HepG2 (cell line): ENCODE measurements at places on chromosomes 7 and 10.

- no peaks in the 10 kb centered on the region for H3K36me3 ChIP-seq
- H3K4me3 ChIP-seq = no peak overlapping the region
- no peak for DNase-seq
- H3K27me3 ChIP-seq = no peaks in the 10 kb centered on the region
- no peaks in the 10 kb centered on the region for H3K4me1 ChIP-seq
These were observed 618.5 kb downstream of the INHBA start for GRCh38 chr7:41084381-41084780.

GRCh38 chr10:49183596-49184542 lies 4.3 kb downstream of the TMEM273 start:
- H3K27me3 ChIP-seq = no peaks in the 10 kb centered on the region; the same call in 1 of the 2 replicates
- no peak overlapping the region for H3K27ac ChIP-seq
- no peaks in the 10 kb centered on the region for H3K36me3 ChIP-seq
- no peaks in the 10 kb centered on the region for H3K4me1 ChIP-seq
- DNase-seq = no peak

GRCh38 chr10:100569687-100570481 lies 34.1 kb downstream of the HIF1AN start:
- peaks cover 2% of the 10 kb centered on the region for H3K27me3 ChIP-seq
- no peak overlapping the region for H3K27ac ChIP-seq
- peak; percentile 43 for DNase-seq
- H3K4me3 ChIP-seq = peak overlapping the region; percentile 72

GRCh38 chr10:44628921-44629320 lies 244.0 kb upstream of the CXCL12 start:
- no peak overlapping the region for H3K27ac ChIP-seq
- no peak for DNase-seq
- no peaks in the 10 kb centered on the region for H3K27me3 ChIP-seq
- H3K36me3 ChIP-seq = no peaks in the 10 kb centered on the region
- no peaks in the 10 kb centered on the region for H3K4me1 ChIP-seq
